Activated naive CD8-positive, alpha-beta T cell treated with anti-CD3 and anti-CD28 coated beads, Interleukin-2, amount 10 ng/mL, durations not matched to agents 7 days and 5 days (primary cell): ENCODE measurements at places on chromosomes 7 and 10. TPM values are rescaled to one million over a fixed set of nuclear protein-coding genes. Genes with fewer than 3 reads are reported as not detected.

GRCh38 chr7:79376299-79377025, 77.0 kb downstream of the MAGI2 start:
- no peak overlapping the region for H3K4me3 ChIP-seq
- H3K4me1 ChIP-seq: no peaks in the 10 kb centered on the region
- DNase-seq: no peak

DNA sequence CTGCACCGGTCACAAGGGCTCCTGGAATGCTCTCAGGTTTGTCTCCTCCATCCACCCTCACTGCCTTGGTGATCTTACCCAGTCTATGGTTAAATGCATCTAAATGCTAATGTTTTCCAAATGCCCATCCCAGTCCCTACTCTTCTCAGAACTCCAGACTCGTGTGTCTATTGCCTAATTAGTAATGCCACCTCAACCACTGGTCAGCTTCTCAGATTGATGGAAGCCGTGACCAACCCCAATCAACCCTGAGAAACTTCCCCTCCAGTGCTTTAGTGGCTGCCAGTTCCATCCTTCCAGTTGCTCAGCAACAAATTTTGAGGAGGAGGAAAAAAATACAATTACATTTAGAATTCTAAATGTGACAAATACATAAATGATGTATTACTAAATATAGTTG, 18.6 kb downstream of the NUDCD3 start:
- no peak overlapping the region for H3K27ac ChIP-seq
- H3K4me1 ChIP-seq: peaks cover 35% of the 10 kb centered on the region
- H3K4me3 ChIP-seq: no peak overlapping the region
- no peak for DNase-seq

GRCh38 chr7:107613439-107613838, 33.4 kb downstream of the BCAP29 start:
- H3K4me1 ChIP-seq: peaks cover 20% of the 10 kb centered on the region
- no peaks in the 10 kb centered on the region for H3K27me3 ChIP-seq
- no peak for DNase-seq
- H3K36me3 ChIP-seq: peaks cover 30% of the 10 kb centered on the region
- no peak overlapping the region for H3K4me3 ChIP-seq

GRCh38 chr7:20602306-20602705, 13.2 kb upstream of the ABCB5 start:
- no peak overlapping the region for H3K4me3 ChIP-seq
- no peak for DNase-seq
- no peak overlapping the region for H3K27ac ChIP-seq
- H3K27me3 ChIP-seq: peaks cover 4% of the 10 kb centered on the region
- H3K36me3 ChIP-seq: no peaks in the 10 kb centered on the region

PGAM2 gene
- 2.1 TPM for total RNA-seq

GRCh38 chr10:88256013-88256680, 327.0 kb downstream of the RNLS start:
- no peaks in the 10 kb centered on the region for H3K36me3 ChIP-seq
- H3K27me3 ChIP-seq: no peaks in the 10 kb centered on the region
- H3K4me3 ChIP-seq: no peak overlapping the region
- H3K27ac ChIP-seq: no peak overlapping the region
- DNase-seq: no peak

ACHE gene
- not detected for total RNA-seq

GRCh38 chr10:11431216-11431555, 180.3 kb downstream of the USP6NL start:
- no peak overlapping the region for H3K4me3 ChIP-seq
- H3K27me3 ChIP-seq: peaks cover 2% of the 10 kb centered on the region
- H3K4me1 ChIP-seq: no peaks in the 10 kb centered on the region
- no peak overlapping the region for H3K27ac ChIP-seq

AKR1D1 gene
- not detected for total RNA-seq
